ENCODE measurements at places on chromosomes 4 and X.

- no peak for DNase-seq
These were observed 107.7 kb upstream of the ZFP42 start for GRCh38 chr4:187887906-187888305.

DNA sequence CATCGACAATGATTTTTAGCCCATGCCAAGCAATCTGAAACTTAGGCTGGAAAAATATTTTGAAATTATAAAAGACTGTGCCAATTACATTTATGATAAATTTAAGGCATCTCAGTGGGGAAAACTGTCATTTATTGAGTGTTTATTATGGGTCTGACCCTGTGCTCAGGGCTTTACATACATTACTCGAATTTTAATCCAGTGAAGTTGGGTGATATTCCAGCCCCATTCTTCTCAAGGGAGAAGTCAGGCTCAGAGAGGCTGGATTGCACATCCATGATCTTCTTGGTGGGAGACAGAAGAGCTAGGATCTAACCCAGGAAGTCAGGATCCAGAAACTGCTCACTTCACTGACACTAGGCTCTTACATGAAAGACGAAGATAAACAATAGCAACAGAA is 260.8 kb downstream of the QDPR start:
- DNase-seq, result no peak

GRCh38 chr4:142811034-142811433 is 35.1 kb downstream of the INPP4B start:
- no peak for DNase-seq

GRCh38 chrX:18994713-18995112 is 10.8 kb upstream of the PHKA2 start:
- DNase-seq, result no peak

DNA sequence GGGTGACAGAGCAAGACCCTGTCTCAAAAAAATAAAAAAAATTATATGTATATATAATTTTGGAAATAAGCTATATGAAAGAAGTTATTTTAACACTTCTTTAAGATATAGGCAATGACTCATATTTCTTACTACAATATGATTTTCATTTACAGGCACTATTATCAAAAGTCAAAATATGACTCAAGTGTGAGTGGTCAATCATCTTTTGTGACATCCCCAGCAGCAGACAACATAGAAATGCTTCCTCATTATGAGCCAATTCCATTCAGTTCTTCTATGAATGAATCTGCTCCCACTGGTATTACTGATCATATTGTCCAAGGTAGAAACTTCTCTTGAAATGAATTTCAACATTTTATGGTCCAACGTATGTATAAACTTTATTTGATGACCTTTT is 20.8 kb downstream of the OCIAD1 start:
- DNase-seq, result no peak

All from activated CD8-positive, alpha-beta memory T cell treated with anti-CD3 and anti-CD28 coated beads for 48 hours (primary cell).